ENCODE measurements at places on chromosomes 5 and 9.

DNA sequence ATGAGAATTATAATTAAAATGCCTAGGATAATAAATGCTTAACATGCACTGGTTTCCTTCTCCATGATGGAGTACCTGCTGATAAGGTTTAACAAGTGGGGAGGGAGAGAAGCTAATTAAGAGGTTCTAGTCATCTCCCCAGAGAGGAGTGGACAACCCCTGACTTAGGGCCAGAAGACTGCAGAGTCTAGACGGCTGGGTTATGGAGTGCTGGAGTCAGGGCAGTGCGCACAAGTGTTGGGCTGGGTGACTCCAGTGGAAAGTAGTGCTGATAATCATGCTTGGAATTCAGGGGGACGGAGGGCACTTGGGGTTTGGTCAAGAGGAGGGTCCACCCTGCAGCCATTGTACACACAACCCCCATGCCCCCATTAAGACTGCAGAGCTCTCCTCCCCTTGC lies 32.8 kb upstream of the TGFBI start:
- DNase-seq: no peak

GRCh38 chr9:112969730-112970129 lies 42.3 kb downstream of the ZNF883 start:
- no peak for DNase-seq

DNA sequence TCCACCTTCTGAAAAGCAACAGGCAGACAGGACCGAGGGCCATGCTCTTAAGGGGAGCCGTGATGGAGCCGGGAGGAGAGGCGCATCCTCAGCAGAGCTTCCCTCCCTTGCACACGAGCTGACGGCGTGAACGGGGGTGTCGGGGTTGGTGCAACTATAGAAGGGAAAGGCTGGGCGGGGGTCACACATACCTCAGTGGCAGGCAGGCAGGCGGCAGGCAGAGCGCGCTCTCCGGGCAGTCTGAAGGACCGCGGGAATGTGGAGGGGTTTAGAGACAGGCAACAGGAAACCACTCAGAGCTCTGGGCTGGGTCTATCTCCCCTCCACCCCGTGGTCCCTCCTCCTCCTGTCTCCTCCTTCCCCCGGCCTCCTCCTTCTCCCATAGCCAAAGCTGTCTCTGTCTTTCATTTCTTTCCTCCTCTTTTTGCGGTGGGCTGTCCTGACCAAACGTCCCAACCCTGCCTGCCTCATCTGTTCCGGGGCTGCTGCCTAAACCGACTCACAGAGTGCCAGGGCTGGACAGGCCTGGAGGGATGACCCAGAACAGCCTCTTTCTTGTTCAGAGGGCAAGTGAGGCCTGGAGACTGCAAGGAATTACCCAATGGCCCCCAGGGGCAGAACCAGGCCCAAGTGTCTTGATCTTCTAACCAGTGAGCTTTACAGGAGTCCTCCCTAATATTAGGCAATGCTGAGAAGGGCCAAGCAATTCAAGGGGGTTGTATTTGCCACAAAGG lies at the start of gene SPARC:
Gene SPARC (minus strand): TSS at position 242 of the 734 bp plus-strand sequence. CDS start 10,727 bp downstream, outside the sequence.
- peak; percentile 45 for DNase-seq

DNA sequence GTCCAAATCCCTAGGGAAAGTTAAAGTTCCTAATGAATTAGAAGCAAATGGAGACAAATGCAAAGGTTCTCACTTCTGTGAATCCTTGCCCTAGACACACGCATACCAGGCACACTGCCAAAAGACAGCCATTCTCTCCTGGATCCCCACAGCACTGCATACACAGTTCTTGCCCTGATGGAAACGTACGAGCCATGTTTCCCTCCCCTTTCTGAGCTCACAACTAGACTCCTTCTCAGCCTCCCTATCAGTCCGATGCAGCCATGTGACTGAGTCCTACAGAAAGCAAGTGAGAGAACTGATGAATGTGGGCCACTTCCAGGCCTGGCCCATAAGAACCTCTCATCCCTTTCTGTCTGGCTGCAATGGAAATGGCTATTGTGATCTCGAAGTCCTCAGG lies 92.0 kb downstream of the ZNF608 start:
- DNase-seq: no peak

DNA sequence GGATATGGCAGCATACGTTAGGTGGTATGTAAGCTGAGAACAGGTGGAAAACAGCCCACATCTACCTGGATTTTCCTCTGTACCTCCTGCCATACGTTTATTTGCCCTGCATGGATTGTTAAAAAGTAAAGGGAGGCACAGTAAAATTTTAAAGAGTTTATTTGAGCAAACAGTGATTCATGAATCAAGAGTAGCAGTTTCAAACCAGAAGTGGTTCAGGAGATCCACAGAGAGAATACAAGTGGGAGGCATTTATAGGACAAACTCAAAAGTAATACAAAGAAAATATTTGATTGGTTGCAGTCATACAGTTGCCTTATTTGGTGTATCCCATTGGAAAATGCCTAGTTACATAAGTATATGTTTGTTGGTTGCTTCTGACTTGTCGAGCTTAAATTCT lies 117.6 kb downstream of the FAM170A start:
- DNase-seq: no peak
